ENCODE measurements at places on chromosomes 11 and 22.

GRCh38 chr22:19720150-19720827, 3.0 kb upstream of the GP1BB start:
- no peak for DNase-seq

DNA sequence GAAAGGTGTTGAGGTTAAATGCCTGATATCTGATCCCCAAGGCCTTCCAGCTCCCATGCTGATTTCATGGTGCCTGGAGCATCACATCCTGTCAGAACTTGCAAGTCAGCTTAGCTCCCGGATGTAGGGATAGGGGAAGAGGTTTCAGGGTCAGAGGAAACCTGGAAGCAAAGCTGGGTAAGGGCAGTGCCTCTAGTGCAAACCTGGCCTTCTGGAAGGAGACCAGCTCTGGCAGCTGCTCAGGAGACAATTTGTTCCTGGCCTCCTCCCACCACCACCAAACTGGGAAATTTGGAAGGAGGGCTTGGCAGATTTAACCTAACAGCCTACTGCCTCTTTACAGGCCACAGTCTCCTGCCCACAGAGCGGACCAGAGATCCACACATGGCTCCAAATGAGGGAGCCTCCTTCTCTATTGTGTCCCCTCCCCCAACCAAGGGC, 9.2 kb upstream of the TSKU start:
- DNase-seq: no peak

GRCh38 chr11:14042686-14043465, 80.4 kb downstream of the SPON1 start:
- no peak for DNase-seq

DNA sequence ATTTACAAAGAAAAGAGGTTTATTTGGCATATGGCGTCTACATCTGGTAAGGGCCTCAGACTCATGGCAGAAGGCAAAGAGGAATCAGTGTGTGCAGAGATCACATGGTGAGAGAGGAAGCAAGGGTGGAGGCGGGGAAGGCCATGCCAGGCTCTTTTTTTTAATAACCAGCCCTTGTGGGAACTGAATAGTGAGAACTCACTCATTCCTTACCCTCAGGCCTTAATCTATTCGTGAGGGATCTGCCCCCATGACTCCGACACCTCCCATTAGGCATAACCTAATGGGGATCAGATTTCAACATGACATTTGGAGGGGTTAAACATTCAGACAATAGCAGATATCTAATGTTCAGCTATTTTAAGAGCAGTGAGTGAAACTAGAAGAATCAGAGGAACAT, 55.7 kb downstream of the ATM start:
- no peak for DNase-seq

Measured in posterior cingulate gyrus (tissue), 11 donors.